K562 (cell line): ENCODE measurements at places on chromosomes 7 and 10. TPM values are rescaled to one million over a fixed set of nuclear protein-coding genes. Genes with fewer than 3 reads are reported as not detected.

FEZF1 gene
- polyA plus RNA-seq: not detected in 2 replicates

PRKG1 gene
- not detected in 2 replicates for polyA plus RNA-seq

BTBD16 gene
- polyA plus RNA-seq: not detected in 2 replicates

DNA sequence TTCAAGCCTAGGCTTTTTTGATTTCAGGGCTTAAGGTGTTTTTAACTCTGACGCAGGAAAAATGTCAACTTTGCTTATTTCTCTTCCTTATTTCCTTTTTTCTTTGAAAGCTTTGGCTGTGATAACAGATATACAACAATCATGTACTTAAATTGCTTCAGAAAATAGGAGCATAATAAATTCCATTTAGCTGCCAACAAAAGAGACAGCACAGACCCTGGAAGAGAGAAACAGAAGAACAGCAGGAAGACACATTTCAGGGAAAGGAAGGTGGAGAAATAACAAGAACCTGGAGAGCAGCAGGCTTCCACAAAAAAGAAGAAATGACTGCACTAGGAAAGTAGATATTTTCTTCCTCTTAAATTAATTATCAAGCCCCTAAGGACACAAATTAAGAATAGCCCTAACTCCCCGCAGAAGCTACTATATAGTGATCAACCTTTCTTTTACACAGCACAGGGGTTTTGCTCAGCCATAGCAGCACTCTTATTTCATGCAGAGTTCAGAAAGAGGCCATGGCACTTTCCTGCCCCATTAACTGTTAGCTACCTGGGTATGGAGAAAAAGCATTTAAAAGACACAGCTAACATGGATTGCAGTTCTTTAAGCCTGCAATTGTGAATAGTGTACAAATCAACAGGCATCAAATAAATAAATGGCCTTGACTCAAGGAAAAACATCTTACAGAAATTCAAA is 61.5 kb downstream of the IQUB start:
- DNase-seq: no peak

GRCh38 chr10:3229815-3230214 is 57.2 kb upstream of the PITRM1 start:
- no peak for DNase-seq

- no peak for DNase-seq
Measured at GRCh38 chr10:44567471-44567870, 182.6 kb upstream of the CXCL12 start.

DNA sequence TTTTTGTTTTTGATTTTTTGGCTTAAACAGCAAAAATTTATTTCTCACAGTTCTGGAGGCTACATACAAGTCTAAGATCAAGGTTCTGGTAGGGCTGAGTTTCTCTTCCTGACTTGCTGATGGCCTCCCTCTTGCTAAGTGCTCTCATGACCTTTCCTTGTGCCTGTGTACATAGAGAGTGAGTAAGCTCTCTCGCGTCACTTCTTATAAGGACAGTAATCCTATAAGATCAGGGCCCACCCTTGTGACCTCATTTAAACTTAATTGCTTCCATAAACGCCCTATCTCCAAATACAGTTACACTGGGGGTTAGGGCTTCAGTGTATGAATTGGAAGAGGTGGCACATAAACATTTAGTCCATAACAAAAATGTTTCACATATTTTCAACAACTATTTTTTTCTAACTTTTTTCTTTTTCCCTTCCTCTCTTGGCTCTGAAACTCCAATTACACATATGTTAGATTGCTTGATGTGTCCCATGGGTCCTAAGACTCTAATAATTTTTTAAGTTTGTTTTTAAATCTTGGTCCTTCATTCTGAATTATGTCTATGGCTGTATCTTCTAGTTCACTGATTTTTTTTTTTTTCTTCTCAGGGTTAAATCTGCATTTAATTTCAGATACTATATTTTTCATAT is 149.8 kb downstream of the HBP1 start:
- peak; percentile 66 for DNase-seq

DNA sequence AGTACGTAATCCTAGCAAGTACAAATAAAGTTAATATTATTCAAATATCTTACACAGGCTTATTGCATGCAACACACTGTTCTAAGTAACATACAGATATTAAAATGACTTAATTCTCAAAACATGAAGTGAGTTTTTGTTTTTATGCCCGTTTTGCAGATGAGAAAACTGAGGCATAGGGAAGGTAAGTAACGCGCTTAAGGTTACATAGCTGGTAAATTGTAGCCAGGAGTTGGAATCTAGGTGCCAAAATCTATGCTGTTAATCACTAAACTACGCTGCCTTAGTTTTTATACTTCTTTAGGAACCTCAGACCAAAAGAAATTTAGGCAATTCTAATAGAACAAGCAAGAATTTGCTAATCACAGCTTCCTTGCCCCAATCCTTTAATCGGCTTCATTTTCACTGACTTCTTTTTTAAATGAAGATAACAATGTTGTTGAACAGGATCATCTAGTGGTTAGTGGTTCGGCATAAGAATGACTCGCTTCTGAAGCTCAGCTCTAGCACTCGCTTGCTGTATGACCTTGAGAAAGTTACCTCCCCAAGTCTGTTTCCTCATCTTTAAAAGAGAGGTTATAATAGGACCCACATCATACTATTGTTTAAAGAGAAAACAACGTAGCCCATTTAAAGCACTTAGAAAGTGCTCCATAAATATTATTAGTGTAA is 1.0 kb upstream of the LRRTM3 start:
- no peak for DNase-seq

- peak; percentile 73 for DNase-seq
Measured at GRCh38 chr7:41943094-41943577, 240.2 kb upstream of the INHBA start.

CLEC5A gene
- polyA plus RNA-seq: not detected in 2 replicates

DNA sequence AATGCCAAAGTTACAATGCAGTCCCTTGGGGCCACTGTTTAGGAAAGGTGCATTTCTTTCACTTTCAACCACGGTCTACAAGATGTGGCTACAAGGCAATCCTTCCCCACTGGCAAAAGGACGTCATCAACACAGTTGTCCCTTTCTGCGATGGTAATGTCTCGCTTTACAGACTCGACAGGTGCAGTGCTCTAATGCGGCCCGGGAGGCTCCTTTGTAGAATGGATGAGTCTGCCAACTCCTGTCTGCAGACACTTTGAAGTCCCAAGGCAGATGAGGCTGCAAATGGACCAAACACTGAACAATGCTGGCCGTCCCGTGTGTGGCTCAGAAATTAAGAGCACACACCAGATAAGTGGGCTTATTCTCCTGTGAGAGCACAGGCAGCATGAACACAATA is 133.7 kb downstream of the PIP4K2A start:
- DNase-seq: no peak

PHYHIPL gene
- polyA plus RNA-seq: not detected in 2 replicates

GRCh38 chr10:4482659-4483058 is 343.3 kb upstream of the AKR1E2 start:
- DNase-seq: no peak

DNA sequence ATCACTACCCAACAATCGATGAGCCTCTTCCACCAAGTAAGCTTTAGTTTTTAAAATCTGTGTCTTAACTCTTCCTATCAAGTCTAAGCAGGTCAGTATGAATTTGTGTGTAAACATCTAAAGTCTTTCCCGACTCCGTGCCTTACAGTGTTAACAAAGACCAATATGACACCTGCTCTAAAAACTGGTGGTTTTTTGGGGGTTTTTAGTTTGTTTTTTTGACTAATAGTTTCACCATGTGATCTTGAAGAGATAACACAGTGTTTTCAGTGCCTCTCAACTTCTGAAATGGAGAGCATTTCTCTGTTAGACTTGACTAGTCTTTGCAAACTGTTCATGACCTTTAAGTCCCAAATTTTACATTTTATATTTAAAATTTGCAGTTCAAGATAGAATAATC is 132.0 kb upstream of the STK17A start:
- DNase-seq: no peak

DNA sequence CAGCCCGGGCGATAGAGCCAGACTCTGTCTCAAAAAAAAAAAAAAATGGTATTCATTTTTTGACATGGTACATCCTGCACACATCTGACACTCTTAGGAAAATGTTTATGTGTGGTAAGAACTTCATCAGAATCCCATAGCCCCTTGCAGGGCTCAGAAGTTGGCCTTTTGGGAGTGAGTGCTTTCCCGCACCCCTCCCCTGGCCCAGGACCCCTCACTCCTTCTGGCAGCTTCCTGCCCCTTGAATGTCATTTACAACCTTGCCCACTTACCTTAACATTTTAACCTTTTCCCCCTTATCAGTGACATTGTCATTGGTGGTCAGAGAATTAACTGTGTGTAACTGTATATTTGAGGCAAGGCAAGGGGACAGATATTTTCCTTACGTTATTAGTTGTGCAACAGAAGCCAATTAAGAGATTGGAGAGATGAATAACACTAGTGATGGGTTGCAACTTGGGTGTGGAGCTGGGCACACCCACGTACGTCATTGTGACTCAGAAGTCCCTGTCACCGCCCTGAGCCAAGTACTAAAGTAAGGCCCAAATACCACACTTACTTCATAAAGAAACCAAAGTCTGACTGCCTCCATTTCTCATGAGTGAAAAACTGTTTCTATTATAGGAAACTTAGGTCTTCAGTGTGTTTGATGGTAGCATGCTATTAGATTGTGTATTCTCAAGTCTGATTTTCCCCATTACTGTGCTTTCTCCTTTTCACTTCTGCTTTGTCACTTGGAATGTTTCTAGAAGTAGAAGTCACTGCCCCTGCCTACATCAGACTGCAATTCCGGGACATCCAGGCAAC is 31.6 kb downstream of the OGDH start:
- peak; percentile 41 for DNase-seq

GRCh38 chr10:3757638-3758490 is 27.1 kb downstream of the KLF6 start:
- no peak for DNase-seq

- no peak for DNase-seq
Measured at GRCh38 chr7:36838616-36839225, 114.4 kb upstream of the AOAH start.

TMEM178B gene
- 0.01 and 0.03 TPM in 2 replicates for polyA plus RNA-seq

DNA sequence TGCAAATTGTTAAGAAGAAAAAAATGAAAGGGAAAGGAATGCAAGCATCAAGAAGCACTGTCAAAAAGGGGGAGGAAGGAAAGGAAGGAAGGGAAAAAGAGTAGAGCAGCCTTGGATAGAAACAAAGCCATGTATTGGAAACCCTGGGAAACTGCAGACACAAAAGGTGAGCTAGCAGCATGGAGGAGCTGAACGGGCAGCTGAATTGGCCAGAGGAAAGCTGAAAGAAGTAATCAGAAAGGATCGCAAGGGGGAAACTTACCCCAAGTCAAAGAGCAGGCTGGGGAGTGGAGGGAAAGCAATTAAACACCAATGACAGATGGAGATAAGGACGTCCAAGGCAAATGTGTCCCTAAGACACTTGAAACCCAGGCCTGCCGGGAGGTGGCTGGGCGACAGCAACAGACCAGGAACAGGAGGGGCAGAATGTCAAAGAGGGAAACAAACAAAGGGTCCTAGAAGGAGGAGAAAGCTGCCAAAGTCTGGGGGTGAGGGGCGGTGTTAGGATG is 93.8 kb upstream of the SVIL start:
- no peak for DNase-seq

GRCh38 chr7:85156661-85157208 is 30.1 kb downstream of the SEMA3D start:
- DNase-seq: no peak

GRCh38 chr7:37732253-37732652 is 48.7 kb downstream of the GPR141 start:
- DNase-seq: peak; percentile 17

NUTM2B gene
- polyA plus RNA-seq: 0.90 and 1.6 TPM in 2 replicates

CNNM1 gene
- not detected in 2 replicates for polyA plus RNA-seq

GRCh38 chr7:151648429-151648828 is 128.7 kb upstream of the RHEB start:
- DNase-seq: no peak

DNA sequence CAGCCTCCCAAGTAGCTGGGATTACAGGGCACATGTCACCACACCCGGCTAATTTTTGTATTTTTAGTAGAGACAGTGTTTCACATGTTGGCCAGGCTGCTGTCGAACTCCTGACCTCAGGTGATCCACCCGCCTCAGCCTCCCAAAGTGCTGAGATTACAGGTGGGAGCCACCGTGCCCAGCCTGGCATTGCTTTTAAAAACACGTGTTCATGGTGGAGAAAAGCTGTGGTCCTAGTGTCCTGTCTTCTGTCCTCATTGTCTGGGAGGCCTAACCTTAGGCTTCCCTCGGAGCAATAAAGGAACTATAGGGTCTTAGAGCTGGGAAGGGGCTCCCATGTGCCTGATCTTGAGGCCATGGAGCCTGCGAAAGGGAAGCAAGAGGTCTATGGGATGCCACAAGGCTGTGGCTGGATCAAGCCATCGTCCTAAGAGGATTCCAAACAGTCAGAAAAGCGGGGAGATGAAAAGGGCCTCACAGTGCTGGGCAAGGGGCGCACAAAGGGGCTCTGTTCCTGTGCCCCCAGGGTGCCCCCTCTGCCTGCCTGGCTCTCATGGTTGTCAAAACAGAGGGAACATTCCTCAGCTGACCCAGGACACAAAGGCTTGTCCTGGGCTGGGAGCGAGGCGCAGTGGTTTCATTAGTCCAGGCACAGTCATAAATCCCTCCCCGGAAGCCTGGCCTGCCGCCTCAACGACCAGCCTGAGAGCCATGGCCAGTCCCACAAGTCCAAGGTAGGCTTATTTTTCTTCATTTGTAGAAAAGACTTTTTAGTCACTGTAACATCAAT is 106.6 kb upstream of the TNS3 start:
- no peak for DNase-seq

ZNF3 gene
- 39.6 and 45.8 TPM in 2 replicates for polyA plus RNA-seq

STEAP1 gene
- polyA plus RNA-seq: 4.6 and 6.8 TPM in 2 replicates

- DNase-seq: no peak
Measured at GRCh38 chr7:11835260-11835659, 3.3 kb upstream of the THSD7A start.

DNA sequence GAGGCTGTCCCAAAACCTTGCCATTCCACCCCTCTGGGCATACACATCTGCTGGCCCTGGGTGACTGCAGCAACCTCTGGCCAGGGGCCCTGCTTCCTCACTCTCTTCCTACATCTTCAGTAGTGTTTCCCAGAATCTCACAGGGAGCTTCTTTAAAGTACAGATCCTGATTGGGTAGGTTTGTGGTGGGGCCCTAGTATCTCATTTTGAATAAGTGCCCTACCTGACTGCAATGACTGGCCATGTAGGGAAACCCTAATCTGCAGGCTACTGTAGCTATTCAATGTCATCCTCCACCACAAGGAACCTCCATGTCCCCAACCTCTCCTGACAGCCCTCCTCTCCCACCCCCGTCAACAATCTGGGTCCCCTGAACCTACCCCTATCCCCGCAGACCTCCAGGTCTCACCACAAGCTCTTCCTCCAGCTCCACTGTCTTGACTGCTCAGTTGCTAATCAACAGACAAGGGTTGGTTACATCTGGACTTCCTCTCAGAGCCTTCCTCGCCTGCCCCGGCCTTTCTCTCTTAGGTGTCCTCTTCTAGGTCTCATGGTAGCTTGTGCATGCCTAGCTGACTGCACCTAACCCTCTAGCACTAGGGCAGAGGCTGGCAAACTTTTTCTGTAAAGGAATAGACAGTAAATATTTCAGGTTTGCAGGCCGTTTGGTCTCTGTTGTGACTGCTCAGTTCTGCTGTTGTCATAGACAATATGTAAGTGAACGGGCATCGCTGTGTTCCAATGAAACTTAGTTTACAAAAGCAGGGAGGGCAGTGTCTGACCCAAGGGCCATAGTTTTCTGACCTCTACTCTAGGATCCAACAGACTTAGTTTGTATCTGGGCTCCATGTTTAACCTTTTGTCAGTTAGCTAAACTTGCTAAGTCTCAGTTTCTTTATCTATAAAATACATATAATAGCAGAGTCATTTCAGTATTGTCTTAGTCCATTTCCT is 121.1 kb downstream of the AOAH start:
- DNase-seq: no peak

VPS37D gene
- polyA plus RNA-seq: 1.3 and 2.1 TPM in 2 replicates

RNF133 gene
- polyA plus RNA-seq: not detected in 2 replicates

GRCh38 chr10:6386346-6386745 is 183.6 kb downstream of the PFKFB3 start:
- DNase-seq: no peak
